ENCODE measurements at places on chromosomes 3 and 15.

GRCh38 chr3:87969620-87970019 lies 89.2 kb downstream of the CGGBP1 start:
- DNase-seq = no peak

- no peak for DNase-seq
Observed at GRCh38 chr3:46188708-46189107, 19.4 kb downstream of the CCR1 start.

DNA sequence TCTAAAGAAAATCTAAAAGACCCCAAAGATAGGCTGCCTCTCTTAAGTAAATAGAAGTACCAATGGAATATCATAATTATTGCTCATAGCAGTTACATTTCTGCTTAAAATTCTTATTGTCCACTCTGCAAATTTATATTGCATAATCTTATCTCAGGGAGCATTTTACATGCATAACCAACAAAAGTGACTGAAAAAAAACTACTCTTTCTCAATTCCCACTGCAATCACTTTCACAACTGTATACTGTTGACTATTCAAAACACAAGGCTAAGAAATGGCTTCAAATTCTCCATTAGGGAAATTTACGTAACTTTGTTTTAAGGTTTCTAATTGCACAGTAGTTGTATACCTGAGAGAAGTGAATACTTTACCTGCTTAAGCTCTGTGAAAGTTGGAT lies 56.3 kb downstream of the HMG20A start:
- DNase-seq = no peak

DNA sequence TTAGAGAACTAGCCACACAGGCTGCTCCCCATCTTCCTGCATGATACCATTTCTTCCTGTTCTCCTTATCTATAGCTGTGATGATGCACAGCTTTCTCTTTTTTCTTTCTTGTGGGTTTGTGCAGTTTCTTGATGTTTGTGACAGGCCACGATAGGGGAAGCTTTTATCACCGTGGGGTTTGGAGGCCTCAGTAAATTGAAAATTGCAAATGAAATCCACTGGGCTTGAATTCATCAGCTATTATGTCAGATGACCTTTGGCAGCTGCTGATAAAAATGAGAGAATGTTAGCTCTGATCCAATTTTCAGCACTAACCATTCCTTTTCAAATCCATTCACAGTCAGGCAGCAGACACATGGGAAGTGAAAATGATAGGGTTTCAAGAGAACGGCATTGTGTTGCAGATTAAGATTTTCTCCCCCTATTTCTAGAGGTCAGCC lies 176.9 kb upstream of the SOX2 start:
- DNase-seq = no peak

DNA sequence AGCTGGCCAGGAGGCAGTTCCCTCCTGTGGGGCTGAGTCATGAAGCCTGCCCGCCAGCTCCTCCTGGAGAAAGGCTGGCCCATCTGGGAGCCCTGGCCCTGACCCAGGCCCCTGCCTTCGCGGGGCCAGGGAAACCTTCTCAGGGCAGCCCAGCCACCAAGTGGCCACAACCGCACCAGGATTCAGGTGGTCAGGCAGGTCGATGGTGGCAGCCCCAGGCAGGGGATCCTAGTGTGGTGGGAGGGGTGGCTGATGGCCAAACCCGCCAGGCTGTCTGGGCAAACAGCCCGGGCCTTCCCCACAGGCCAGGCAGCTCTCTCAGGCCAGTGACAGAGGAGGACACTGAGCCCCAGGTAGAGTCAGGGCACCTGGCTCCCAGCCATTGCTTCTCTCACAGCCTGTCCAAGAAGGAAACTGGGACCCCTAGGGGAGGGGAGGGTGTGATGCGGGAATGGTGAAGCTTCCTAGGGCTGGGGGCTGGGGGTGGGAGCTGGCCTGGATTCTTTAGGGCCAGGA lies 1.2 kb downstream of the TWF2 start:
- DNase-seq = no peak

GRCh38 chr15:64921711-64922110 lies 10.0 kb downstream of the ANKDD1A start:
- no peak for DNase-seq

DNA sequence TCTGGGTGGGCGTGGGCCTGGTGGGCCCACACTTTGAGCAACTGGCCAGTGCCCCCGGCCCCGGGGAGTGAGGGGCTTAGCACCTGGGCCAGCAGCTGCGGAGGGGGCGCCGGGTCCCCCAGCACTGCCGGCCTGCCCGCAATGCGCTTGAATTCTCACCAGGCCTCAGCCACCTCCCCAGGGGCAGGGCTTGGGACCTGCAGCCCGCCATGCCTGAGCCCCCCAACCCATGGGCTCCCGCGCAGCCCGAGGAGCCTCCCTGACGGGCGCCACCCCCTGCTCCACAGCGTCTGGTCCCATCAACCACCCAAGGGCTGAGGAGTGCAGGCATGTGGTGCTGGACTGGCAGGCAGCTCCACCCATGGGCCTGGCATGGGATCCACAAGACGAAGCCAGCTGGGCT lies 484.3 kb downstream of the UNC13C start:
- DNase-seq = no peak

- no peak for DNase-seq
Observed at GRCh38 chr15:79640206-79640605, 208.1 kb downstream of the MINAR1 start.

- DNase-seq = no peak
Observed at GRCh38 chr3:142897807-142898206, 8.9 kb upstream of the PCOLCE2 start.

Measured in activated naive CD4-positive, alpha-beta T cell (primary cell).